ENCODE measurements at places on chromosomes 2 and 18.

- no peaks in the 10 kb centered on the region for H3K4me1 ChIP-seq
- no peaks in the 10 kb centered on the region for H3K36me3 ChIP-seq
- H3K27me3 ChIP-seq: no peaks in the 10 kb centered on the region
- DNase-seq: no peak
- H3K4me3 ChIP-seq: no peak overlapping the region
Observed at GRCh38 chr2:69138793-69139459, 125.9 kb downstream of the ANTXR1 start.

GRCh38 chr2:115609978-115610377, 1167.5 kb downstream of the DPP10 start:
- H3K27me3 ChIP-seq: no peaks in the 10 kb centered on the region
- no peak overlapping the region for H3K27ac ChIP-seq
- no peak overlapping the region for H3K4me3 ChIP-seq
- no peaks in the 10 kb centered on the region for H3K36me3 ChIP-seq
- DNase-seq: no peak

DNA sequence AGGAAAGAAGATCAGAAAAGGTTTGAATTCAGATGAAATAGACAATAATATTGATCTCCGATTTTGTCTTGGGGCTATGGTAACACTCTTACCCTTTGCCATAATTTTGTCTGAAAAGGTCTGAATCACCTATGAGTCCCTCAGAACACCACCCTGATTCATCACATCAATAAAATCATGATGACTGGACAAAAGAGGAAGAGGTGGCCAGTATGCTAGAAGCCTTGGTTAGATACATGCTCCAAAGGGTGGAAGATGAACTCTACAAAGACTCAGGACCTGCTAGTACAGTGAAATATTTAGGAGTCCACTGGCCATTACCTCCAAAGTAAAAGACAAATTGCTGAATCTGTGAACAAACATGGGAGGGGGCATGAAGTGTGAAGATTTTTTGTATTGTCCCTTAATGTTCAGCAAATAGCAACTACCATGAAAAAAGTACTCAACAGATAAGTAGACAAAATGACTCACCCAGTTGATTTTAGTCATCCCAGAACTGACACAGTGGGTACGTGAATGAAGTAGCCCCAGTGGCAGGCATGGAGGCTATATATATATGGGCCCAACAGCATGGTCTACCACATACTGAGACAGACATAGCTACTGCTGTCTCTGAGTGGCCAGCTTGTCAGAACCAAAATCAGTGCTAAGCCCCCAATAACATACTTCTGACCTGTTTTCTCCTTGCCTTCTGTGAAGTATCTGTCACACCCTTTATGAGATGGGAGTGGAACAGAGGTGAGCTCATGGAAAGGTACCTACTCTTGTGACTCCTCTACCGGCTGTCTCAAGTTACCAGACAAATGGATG, 36.5 kb upstream of the GLS start:
- no peaks in the 10 kb centered on the region for H3K4me1 ChIP-seq
- no peaks in the 10 kb centered on the region for H3K36me3 ChIP-seq
- no peak overlapping the region for H3K27ac ChIP-seq

DNA sequence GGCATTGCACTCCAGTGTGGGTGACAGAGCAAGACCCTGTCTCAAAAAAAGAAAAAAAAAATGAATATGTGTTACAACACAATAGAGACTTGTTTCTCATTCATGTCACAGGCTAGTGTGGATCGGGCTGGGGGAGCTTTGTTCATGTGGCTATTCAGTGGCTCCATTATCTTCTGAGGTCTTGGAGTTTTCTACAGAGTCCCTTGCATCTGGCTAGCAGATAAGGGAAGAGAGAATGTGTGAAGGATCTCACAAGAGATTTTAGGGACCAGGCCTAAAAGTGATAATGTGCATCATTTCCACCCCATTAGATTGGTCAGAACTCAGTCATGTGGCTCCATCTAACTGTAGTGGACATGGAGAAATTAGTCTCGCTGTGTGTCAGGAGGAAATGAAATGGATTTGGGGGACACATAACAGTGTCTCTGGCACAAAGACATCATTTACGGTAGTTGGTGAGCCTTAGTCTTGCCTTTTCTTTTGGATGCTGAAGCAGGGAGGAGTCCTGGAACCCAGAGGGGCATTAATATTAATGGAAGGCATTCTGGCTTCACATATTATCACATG, 32.4 kb upstream of the CASP10 start:
- H3K36me3 ChIP-seq: peaks cover 78% of the 10 kb centered on the region
- no peaks in the 10 kb centered on the region for H3K4me1 ChIP-seq
- no peak for DNase-seq
- H3K27ac ChIP-seq: peak overlapping the region; percentile 59

DNA sequence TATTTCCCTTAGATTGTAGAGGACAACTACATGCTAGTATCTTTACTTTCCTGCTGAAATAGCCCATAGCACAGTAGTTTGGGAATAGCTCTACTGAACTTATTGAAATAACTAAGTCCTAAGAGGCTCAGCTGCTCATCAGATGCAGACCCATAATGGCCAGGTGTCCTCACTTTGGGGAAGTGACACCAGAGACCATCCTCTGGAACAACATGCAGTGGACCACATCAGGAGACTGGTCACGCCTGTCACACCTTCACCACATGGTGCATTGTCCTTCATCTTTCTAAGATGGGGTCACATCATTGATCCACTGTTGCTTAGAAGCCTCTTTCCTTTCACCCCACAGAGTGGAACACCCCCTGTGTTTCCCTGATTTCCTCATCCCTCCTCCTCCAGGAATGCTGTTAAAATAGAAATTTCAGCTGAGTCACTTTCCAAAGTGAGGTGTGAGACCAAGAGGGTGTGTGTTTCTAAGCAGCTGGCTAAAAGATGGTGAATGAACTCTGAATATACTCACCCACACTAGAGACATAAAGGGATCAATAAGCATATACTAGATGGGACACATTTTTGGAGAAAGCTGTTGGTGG, 215.2 kb upstream of the LRRTM1 start:
- H3K36me3 ChIP-seq: no peaks in the 10 kb centered on the region
- no peaks in the 10 kb centered on the region for H3K27me3 ChIP-seq
- no peak for DNase-seq
- H3K4me3 ChIP-seq: no peak overlapping the region

DNA sequence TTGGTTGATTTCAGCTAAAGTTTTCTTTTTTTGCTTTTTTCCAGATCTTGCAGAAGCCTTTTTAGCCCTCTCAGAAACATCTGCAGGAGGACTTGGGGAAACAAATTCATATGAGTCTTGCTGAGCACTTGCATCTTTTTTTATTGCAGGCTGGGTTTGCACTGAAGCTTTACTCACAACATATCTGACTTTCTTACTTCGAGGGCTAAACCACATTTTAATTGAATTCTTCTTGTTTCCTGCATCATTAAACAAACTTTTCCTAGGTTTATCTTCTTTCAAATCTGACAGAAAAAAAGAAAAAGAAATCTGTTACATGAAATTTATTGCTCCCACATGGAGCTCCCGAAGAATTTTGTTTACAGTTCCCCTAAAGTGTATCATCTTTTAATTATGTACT, 28.3 kb downstream of the BARD1 start:
- H3K27ac ChIP-seq: no peak overlapping the region
- H3K36me3 ChIP-seq: peaks cover 16% of the 10 kb centered on the region
- H3K4me1 ChIP-seq: no peaks in the 10 kb centered on the region
- no peak for DNase-seq
- H3K4me3 ChIP-seq: no peak overlapping the region

GRCh38 chr2:207531032-207531952, 1.5 kb downstream of the CREB1 start:
- H3K27ac ChIP-seq: peak overlapping the region; percentile 85
- no peaks in the 10 kb centered on the region for H3K27me3 ChIP-seq
- H3K4me1 ChIP-seq: peaks cover 45% of the 10 kb centered on the region
- DNase-seq: no peak
- H3K36me3 ChIP-seq: no peaks in the 10 kb centered on the region

- no peaks in the 10 kb centered on the region for H3K27me3 ChIP-seq
- H3K4me1 ChIP-seq: peaks cover 18% of the 10 kb centered on the region
- H3K4me3 ChIP-seq: no peak overlapping the region
Observed at GRCh38 chr2:217790681-217791392, 212.0 kb downstream of the TNS1 start.

GRCh38 chr2:95388091-95388692, 14.3 kb upstream of the FAHD2A start:
- peaks cover 8% of the 10 kb centered on the region for H3K4me1 ChIP-seq
- no peak overlapping the region for H3K4me3 ChIP-seq
- no peak overlapping the region for H3K27ac ChIP-seq
- no peaks in the 10 kb centered on the region for H3K36me3 ChIP-seq
- peaks cover 60% of the 10 kb centered on the region for H3K27me3 ChIP-seq
- DNase-seq: no peak

GRCh38 chr18:55587418-55588110, 428 bp downstream of the TCF4 start:
- no peak for DNase-seq
- peaks cover 10% of the 10 kb centered on the region for H3K4me1 ChIP-seq
- no peaks in the 10 kb centered on the region for H3K36me3 ChIP-seq
- no peak overlapping the region for H3K27ac ChIP-seq
- H3K27me3 ChIP-seq: peaks cover 18% of the 10 kb centered on the region

GRCh38 chr2:32977228-32977758, 30.5 kb downstream of the LTBP1 start:
- no peaks in the 10 kb centered on the region for H3K4me1 ChIP-seq
- H3K36me3 ChIP-seq: no peaks in the 10 kb centered on the region
- peaks cover 12% of the 10 kb centered on the region for H3K27me3 ChIP-seq
- no peak overlapping the region for H3K27ac ChIP-seq

GRCh38 chr2:227871375-227871791, at the start of gene DAW1:
TSS of gene DAW1 (plus strand) at chr2:227871631. CDS start at chr2:227871690, 59 bp downstream.
- no peaks in the 10 kb centered on the region for H3K36me3 ChIP-seq
- no peak within 1 kb of the TSS for H3K27ac ChIP-seq
- H3K4me3 ChIP-seq: peak within 1 kb of the TSS; percentile 17
- peak; percentile 41 for DNase-seq

DNA sequence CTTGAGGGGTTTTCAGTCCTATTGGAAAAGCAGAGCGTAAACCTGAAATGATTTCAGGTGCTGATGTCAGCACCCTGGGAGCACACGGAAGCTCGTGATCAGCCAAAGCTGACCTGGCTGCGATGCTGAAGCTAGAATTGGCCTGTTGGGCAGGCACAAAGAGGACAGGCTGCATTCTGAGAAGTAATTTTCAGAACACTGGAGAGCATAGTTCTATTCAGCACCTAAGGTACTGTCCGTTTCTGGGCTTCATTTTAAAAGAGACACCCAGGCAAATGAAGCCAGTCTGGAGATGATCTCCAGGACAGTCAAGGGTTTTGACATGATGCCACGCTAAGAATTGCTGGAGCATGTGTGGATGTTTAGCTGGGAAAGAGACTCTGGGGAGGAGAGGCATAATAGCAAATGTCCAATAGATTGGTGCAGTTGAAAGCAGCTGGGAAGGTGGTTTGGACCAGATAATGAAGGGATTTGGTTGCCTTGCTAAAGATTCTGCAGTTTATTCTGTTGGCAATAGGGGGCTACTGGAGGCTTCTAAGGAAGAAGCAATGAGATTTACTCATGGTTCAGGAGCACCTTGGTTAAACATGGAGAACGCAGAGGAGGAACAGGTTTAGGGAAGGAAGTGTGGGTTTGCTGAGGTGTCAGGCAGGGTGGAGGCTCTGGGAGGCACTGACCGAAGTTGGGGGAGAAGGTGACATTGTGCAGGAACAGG, 86.6 kb downstream of the ACOXL start:
- H3K4me3 ChIP-seq: no peak overlapping the region
- H3K27me3 ChIP-seq: no peaks in the 10 kb centered on the region
- H3K27ac ChIP-seq: no peak overlapping the region

DNA sequence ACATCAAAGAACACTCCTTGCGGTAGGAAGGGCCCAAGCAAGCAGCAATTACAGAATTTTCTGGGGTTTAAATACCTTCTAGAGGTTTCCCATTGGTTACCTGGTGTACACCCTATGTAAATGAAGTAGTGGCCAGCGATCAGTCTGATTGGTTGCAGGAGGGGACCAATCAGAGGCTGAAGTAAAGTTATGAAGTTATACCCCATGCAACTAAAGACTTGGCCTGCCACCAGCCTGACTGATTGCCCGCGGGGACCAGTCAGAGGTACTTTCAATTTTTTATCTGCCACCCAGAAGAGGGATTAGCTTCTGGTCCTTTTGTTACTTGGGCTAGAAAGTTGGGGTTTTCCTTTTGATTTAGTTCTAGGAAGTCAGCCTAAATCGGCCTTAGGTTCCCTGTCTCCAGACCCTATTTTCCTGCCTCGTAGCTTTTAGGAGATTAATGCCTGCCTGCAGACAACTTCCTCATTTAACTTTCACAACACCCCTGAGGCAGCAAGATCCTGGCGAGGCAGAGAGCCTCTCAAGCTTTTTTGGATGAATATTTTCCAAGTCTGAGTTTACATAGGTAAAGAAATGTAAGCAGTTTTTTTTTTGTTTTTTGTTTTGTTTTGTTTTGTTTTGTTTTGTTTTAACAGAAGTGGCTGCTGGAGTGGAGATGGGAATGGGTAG, 1.5 kb upstream of the DGUOK start:
- no peak for DNase-seq
- H3K27ac ChIP-seq: no peak overlapping the region
- H3K36me3 ChIP-seq: no peaks in the 10 kb centered on the region
- H3K4me3 ChIP-seq: no peak overlapping the region
- no peaks in the 10 kb centered on the region for H3K27me3 ChIP-seq

DNA sequence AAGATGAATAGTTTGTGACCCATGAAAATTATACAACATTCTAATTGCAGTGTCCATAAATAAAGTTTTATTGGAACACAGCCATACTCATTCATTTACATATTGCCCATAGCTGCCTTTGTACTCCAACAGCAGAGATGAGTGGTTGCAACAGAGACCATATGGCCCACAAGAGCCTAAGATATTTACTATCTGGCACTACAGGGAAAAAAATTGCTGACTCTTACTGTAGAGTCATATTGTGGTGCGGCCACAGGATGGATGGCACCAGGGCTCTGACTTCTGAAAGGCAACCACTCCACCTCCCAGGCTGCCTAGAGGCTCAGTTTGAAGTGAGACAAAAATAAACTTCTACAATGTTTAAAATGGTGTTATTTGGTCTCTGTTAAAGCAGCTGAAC, 404.0 kb upstream of the ATP5MC3 start:
- no peak for DNase-seq
- no peaks in the 10 kb centered on the region for H3K4me1 ChIP-seq
- H3K27ac ChIP-seq: no peak overlapping the region
- H3K36me3 ChIP-seq: no peaks in the 10 kb centered on the region
- H3K27me3 ChIP-seq: no peaks in the 10 kb centered on the region

GRCh38 chr2:30704309-30705020, 102.8 kb downstream of the CAPN13 start:
- H3K4me1 ChIP-seq: peaks cover 6% of the 10 kb centered on the region
- no peak overlapping the region for H3K27ac ChIP-seq
- H3K27me3 ChIP-seq: peaks cover 30% of the 10 kb centered on the region
- no peak for DNase-seq
- no peak overlapping the region for H3K4me3 ChIP-seq
- no peaks in the 10 kb centered on the region for H3K36me3 ChIP-seq

DNA sequence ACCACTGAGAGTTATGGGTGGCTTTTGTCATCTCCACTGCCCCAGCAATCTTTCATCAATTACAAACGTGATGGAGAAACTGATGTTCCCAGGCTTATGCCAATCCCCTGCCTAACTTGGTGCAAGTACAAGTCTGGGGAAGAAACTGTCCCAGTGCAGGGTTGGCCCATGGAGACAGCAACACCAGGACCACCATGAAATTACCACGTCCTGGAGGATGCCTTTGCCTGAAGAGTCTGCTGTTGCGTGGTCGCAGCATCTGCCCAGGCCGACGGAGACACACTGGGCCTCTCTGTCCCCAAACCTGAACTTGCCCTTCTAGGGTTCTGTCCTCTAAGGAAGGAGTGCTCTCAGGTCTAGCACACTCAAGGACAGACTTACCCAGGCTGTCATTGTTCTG, 496.8 kb upstream of the RAB6C start:
- H3K27me3 ChIP-seq: no peaks in the 10 kb centered on the region
- H3K27ac ChIP-seq: no peak overlapping the region
- H3K4me3 ChIP-seq: no peak overlapping the region
- no peaks in the 10 kb centered on the region for H3K4me1 ChIP-seq
- no peak for DNase-seq

All from T-cell (primary cell).